ENCODE measurements at places on chromosomes 2 and 18.

- DNase-seq, result no peak
Observed at GRCh38 chr2:186304064-186304463, 182.0 kb upstream of the ZC3H15 start.

- DNase-seq, result no peak
Observed at GRCh38 chr2:181807526-181807925, 84.0 kb upstream of the ITPRID2 start.

DNA sequence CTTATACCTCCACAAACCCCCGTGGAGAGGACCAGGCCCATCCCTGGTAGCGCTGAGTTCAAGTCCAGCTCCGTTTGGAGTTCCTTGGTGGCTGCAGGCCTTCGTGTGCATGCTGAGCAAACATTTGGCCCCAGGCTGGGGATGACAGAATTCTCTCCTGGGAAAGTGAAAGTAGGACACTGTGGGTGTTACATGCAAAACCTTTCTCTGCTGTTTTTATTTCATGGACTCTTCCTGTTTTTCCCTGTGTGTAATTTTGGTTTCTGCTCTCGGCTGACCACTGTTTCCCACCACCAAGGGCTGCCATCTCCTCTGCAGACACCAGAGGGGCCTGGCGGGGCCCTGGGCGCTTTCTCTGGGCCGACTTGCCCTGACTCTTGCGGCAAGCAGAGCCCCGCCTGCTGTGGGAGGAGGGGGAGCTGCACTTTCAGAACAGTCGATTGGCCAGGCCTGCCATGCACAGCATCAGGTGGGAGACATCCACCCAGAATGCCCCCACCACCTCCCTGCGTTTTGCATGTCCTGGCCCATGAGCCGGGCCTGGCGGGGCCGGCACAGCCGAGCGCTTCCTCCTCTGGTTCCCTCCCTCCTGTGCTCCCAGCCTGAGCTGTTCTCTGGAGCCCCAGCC is 102.4 kb downstream of the CABLES1 start:
- no peak for DNase-seq

DNA sequence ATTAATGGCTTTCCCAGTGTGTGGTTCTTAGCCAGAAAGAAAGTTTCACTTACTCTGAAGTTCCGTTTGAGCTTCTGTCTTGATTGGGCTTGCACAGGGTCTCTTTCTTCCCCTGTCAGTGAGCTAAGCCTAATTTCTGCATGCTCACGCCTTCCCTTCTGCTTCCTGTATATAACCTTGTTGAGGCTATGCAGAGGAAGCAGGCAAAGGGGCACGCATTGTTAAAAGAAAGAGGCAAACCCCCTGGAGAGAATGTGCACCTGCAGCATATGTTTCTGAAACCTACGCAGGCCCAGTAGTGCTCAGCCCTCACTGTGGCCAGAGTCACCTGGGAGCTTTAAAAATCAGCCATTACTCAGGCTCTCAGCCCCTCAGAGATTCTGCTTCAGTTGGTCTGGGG is 14.5 kb upstream of the PLA2R1 start:
- DNase-seq, result no peak

GRCh38 chr2:224033601-224034000 is 5.5 kb downstream of the SERPINE2 start:
- DNase-seq, result no peak

GRCh38 chr18:73778032-73778359 is 369.6 kb downstream of the FBXO15 start:
- no peak for DNase-seq

DNA sequence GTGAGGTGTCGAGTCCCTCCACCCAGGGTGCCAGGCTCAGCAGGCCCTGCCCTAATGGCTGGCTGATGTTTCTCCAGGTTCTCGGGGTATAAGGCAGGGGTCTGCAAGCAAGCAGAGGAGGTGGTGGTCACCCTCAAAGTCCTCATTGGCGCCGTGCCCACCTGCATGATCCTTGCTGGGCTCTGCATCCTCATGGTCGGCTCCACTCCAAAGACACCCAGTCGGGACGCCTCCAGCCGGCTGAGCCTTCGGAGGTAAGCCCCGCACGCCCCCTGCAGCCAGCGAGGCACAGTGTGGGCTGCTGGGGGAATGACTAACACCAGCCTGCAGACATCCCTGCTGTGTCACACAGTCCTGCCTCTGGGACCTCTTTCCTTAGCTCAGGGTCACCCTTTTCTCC is 14.1 kb downstream of the MFSD2B start:
- DNase-seq, result no peak

DNA sequence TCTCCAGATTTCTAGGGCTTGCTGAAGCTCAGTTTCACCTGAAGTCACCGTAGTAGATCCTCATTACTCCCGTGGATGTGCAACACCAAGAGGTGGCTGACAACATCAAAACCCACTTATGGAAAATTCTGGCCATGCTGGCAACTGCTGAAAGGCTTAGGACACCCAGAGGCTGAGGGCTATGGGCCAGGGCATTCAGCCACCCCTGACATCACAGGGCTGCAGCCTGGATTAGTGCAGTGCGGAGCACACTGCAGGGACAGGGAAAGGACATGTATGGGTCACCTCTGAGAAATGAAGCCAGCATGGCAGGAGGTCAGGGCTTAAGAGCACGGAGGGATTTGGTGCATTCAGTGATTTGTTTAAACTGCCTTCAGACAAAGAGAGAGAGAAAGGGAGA is 300.6 kb downstream of the TDRD15 start:
- DNase-seq, result no peak

DNA sequence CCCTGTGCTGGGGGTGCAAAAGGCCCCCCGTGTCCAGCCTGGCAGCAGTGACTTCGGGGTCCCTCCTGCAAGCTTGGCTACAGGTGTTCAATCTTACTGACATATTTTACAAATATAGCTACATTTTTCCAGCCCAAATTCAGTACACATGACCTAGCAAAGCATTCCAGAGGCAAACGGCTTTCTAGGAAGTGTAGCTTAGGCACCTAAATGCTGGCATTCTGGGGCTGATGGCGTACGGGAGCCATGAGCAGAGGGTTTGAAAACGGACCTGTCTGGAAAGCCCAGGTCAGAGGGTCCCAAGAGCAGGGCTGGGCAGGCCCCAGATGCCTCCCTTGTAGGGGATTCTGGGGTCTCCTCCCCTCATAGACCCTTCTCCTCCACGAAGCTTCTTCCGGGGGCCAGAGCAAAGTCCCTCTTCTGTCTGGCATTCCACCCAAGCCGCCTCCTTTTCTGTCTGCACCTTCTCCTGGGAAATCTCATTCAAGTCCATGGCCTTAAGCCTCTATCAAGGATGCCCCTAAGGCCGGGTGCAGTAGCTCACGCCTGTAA is 63.3 kb upstream of the ASAP2 start:
- DNase-seq, result no peak

DNA sequence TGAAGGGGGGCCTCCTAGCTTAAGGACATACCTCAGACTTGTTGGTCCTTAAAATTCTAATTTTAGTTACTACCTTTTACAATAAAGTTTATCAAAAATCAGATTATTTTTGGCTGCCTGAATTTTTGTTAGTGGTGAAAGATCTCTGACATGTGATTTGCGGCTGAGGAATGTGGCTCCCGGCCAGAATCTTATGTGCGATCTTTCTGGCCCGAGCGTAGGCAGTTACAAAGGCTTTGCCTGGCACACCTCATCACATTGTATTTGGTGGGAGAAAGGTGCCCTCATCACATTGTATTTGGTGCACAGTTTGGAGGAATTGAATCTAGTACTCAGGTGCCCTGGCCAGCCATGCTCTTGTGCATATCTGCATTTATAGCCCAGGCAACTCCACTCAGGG is 289.1 kb downstream of the GULP1 start:
- no peak for DNase-seq

DNA sequence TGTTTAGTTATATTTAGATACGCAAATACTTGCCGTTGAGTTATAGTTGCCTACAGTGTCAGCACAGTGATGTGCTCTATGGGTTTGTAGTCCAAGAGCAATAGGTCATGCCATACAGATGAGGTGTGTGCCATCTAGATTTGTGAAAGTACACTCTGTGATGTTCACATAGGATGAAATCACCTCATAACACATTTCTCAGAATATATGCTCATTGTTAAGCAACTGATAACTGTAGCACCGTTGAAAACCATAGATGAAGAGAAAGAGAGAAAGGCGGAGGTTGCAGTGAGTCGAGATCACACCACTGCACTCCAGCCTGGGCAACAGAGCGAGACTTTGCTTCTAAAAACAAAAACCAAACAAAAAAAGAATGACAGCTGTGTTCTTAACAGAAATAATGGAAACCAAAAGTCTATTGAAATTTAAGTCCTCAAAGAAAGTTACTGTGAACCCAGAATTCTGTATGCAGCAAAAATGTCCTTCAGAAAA is 9.5 kb downstream of the DGKD start:
- DNase-seq, result no peak

DNA sequence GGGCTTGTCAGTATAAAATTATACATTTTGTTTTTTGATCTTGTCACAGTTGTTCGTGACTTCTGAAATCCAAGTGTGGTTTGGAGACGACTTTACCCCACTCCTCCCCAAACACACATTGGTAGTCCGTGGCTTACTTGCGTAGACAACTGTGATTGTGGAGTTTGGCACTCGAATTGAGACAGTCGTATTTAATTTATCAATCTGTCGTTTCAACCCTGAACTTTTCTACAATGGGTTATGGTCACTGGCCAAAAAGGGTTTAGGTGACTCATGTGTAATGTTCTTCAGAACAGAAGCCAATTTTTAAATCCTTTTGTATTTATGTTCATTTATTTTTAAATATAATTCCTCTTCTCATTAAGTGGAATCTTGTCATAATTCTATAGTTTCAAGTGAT is 129.9 kb downstream of the SPTBN1 start:
- no peak for DNase-seq

Data from stimulated activated CD8-positive, alpha-beta memory T cell treated with anti-CD3 and anti-CD28 coated beads, Interleukin-2, amount 100 ng/mL, for 1 hour (primary cell).